Adrenal gland (tissue), 19 donors: ENCODE measurements at places on chromosomes 4 and X. TPM values are rescaled to one million over a fixed set of nuclear protein-coding genes. Genes with fewer than 3 reads are reported as not detected.

The CHRDL1 gene
- total RNA-seq = 3.4 TPM

DNA sequence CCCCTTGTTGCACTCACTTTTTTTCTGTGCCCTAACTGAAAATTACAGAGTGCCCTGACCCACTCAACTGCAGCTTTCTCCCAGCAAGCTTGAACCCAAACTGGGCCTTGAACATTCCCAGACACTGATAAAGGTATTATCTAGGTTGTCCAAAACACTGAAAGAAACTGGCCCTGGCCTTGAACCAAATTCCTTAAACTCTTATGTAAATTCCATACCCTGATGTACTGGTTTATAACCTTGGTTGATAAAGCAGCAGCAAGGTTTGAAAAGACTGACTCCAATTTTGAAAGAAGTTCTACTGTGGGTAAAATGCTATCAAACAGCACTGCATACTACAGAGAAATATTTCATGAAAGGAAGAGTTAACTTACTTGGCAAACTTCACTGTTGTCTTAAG, 125.6 kb downstream of the PHF8 start:
- H3K27ac ChIP-seq = no peak overlapping the region
- H3K4me1 ChIP-seq = no peaks in the 10 kb centered on the region
- H3K4me3 ChIP-seq = no peak overlapping the region
- no peaks in the 10 kb centered on the region for H3K27me3 ChIP-seq
- DNase-seq = no peak

DNA sequence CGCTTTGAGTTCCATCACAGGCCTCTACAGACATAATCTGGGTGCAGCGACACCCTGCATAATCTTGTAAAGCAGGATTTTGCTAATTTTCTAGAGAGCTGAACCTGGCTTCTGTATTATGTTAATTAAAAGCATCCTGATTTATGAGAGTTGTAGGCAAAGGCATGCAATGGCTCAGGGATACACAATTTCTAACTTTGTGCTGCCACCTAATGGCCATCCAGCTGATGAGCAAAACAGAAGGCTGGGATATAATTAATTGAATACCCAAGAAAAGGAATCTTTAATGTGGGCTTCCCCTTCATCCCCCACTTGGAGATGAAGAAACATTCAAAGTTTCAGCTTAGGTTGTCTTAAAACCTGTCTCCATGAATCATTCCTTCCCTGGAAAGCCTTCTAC, 78.1 kb downstream of the BMP15 start:
- H3K27me3 ChIP-seq = peaks cover 34% of the 10 kb centered on the region
- no peak overlapping the region for H3K27ac ChIP-seq
- no peaks in the 10 kb centered on the region for H3K36me3 ChIP-seq
- no peaks in the 10 kb centered on the region for H3K4me1 ChIP-seq

GRCh38 chr4:30721185-30722091, 1.3 kb downstream of the PCDH7 start:
- peaks cover 52% of the 10 kb centered on the region for H3K27me3 ChIP-seq
- H3K36me3 ChIP-seq = no peaks in the 10 kb centered on the region
- H3K4me3 ChIP-seq = no peak overlapping the region
- H3K4me1 ChIP-seq = peaks cover 22% of the 10 kb centered on the region

GRCh38 chrX:134715930-134716619, 57.8 kb upstream of the PLAC1 start:
- H3K27me3 ChIP-seq = peaks cover 8% of the 10 kb centered on the region
- no peak overlapping the region for H3K4me3 ChIP-seq
- no peak for DNase-seq
- no peak overlapping the region for H3K27ac ChIP-seq

- no peaks in the 10 kb centered on the region for H3K36me3 ChIP-seq
- no peak overlapping the region for H3K4me3 ChIP-seq
- no peak for DNase-seq
- peaks cover 17% of the 10 kb centered on the region for H3K27me3 ChIP-seq
- H3K27ac ChIP-seq = no peak overlapping the region
- no peaks in the 10 kb centered on the region for H3K4me1 ChIP-seq
These were observed 47.4 kb upstream of the GPR101 start for GRCh38 chrX:137081239-137081638.

- no peak for DNase-seq
- no peak overlapping the region for H3K4me3 ChIP-seq
- H3K4me1 ChIP-seq = no peaks in the 10 kb centered on the region
- no peak overlapping the region for H3K27ac ChIP-seq
- no peaks in the 10 kb centered on the region for H3K36me3 ChIP-seq
These were observed 856.6 kb downstream of the CENPC start for GRCh38 chr4:66688674-66689073.

DNA sequence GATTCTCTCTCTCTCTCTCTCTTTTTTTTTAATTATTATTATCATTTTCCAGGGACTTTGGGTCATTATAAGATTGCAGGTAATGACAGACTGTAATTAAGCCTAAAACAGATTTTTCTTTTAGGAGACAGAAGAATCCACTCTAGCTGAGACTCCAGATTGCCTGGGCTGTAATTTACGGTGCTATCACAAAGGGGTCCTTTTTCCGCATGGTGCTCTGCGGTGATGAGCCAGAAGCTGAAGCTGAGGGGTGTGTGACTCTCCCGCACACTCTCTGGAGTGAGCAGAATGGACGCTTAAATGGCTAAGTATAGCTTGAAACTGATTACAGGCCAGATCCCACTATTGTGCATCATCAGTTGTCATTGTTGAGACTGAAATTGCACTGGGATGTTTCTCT, 50.0 kb downstream of the LGI2 start:
- H3K27ac ChIP-seq = no peak overlapping the region
- no peaks in the 10 kb centered on the region for H3K36me3 ChIP-seq
- H3K4me3 ChIP-seq = no peak overlapping the region
- DNase-seq = no peak
- no peaks in the 10 kb centered on the region for H3K27me3 ChIP-seq

DNA sequence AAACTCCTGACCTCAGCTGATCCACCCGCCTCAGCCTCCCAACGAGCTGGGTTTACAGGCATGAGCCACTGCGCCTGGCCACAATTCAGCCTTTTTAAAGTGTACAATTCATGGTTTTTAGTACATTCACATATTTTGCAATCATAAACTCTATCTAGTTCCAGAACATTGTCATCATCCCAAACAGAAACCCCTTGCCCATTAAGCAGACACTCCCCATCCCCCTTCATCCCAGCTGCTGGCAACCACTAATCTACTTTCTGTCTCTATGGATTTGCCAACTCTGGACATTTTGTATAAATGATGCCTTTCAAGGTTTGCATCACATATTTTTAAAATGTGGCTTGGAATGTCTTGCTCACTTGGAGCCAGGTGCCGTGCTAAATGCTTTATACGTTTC, 4.5 kb downstream of the CD99L2 start:
- no peaks in the 10 kb centered on the region for H3K27me3 ChIP-seq
- H3K4me1 ChIP-seq = peaks cover 5% of the 10 kb centered on the region
- no peak overlapping the region for H3K4me3 ChIP-seq
- no peak overlapping the region for H3K27ac ChIP-seq
- DNase-seq = no peak

DNA sequence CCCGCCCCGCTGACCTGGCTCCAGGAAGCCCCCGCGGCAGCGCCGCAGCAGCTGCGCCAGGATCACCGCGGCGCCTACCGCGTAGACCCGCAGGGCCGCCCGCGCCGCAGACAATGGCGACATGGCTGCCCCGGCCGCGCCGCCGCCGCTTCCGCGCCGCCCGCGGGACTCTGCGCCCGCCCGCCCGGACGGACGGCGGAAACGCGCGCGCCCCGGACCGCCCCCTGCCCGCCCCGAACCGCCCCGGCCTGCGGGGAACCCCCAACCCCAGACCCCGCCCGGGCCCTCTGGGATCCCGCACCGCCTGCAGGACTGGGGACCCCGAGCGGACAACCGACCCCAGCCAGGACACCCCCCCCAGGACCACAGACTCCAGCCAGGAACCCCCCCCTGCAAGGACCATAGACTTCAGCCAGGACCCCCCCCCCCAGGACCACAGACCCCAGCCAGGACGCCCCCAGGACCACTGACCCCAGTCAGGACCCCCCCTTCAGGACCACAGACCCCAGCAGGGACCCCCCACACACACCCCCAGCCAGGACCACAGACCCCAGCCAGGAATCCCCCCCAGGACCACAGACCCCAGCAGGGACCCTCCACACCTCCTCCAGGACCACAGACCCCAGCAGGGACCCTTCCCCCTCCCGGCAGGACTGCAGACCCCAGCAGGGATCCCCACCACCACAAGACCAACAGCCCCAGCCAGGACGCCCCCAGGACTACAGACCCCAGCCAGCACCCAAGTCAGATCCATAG, at the start of the genes DHRSX and ZBED1:
Gene DHRSX (minus strand): TSS at position 174 of the 756 bp plus-strand sequence. CDS start 51 bp downstream, at position 123.
Gene ZBED1 (minus strand): TSS at position 174 of the 756 bp plus-strand sequence. CDS start 10,257 bp downstream, outside the sequence.
- no peak for DNase-seq
- peaks cover 23% of the 10 kb centered on the region for H3K4me1 ChIP-seq
- H3K27ac ChIP-seq = no peak within 1 kb of the TSS

GRCh38 chrX:121195719-121196118, 148.3 kb downstream of the GLUD2 start:
- H3K4me1 ChIP-seq = no peaks in the 10 kb centered on the region
- no peak overlapping the region for H3K27ac ChIP-seq
- H3K27me3 ChIP-seq = no peaks in the 10 kb centered on the region
- no peak for DNase-seq
